ENCODE measurements at places on chromosomes 1 and 21.

DNA sequence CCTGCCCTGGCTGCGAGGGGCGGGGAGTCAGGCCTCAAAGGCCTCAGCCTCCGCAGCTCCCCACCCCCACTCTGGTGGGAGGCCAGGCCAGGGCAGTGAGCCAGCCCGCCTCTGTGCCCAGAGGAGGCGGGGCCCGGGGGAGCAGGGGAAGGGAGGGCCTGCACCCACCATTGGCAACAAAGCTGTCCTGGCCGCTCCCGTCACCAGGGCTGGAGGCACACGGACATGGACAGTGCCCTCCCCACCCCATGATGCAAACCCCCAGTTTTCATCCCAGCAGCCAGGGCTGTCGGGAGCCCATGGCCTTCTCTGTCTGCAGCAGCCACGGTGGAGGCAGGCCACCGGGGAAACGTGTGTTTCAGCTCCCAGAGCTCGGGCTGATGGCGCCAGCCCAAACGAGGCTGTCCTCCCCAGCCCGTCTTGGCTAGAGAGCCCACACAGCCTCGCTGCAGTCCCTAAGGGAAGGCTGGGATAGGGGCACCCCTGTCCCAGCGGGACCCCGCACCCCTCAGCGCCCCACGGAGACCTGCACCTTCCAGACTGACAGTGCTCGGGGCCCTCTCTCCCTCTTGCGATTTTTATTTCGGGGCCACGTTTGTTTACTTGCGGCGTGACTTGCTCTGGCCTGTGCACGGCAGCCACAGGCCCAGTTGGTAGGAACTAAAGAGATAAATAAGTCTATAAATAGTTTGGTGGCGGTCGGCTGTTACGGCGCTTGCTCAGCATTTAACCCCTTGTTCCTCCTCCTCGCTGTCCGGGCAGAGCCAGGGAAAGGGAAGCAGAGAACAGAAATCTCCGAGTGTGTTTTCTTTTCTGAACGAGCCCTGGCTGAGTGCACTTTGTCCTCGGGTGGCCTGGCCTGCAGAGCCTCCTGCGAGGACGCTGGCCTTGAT, 101.8 kb downstream of the PRDM16 start:
- DNase-seq = no peak

DNA sequence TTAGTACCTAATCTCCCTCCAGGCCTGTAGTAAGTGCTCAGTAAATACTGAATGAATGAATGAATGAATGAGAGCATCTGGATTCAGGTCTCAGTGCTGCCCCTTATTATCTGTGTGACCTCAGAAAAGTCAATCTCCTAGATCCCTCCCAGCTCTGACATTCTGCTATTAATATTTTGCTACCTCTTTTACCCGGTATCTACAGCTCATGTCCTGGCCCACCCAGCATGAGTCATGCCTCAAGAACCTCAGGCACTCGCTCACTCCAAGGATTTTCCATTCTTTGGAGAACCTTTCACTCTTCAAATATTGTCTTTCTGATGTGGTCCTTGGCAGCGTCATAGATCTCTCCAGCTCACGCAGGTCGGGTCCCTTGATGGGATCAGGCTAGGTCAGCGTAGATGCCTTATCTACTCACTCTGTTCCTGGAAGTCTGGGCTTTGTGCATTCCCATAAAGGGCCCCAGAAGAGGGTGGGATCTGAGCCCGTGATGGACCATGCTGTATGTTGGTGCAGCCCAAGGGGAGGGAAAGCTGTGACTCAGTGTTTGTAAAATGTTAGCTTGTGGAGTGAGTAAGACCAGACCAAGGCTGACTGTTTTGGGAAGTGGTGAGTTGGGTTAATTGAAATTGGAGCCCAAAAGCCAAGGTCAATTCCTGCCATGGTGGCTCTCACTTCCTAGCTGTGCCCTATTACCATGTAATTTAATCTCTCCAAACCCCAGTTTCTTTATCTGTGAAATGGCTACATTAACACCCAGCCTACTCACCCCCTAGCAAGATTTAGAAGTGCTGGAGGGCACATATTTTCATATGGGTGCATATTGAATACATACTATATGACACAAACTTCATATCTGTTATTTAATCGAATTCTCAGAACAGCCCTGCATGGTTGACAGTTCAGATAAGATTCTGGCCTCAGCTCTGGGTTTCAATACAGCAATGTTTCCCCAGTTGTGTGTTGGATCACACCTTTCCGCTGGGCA, 214.1 kb upstream of the USP24 start:
- DNase-seq = no peak

GRCh38 chr1:70874818-70875217, 172.8 kb downstream of the PTGER3 start:
- no peak for DNase-seq

GRCh38 chr1:193569096-193569982, 382.9 kb upstream of the B3GALT2 start:
- no peak for DNase-seq

DNA sequence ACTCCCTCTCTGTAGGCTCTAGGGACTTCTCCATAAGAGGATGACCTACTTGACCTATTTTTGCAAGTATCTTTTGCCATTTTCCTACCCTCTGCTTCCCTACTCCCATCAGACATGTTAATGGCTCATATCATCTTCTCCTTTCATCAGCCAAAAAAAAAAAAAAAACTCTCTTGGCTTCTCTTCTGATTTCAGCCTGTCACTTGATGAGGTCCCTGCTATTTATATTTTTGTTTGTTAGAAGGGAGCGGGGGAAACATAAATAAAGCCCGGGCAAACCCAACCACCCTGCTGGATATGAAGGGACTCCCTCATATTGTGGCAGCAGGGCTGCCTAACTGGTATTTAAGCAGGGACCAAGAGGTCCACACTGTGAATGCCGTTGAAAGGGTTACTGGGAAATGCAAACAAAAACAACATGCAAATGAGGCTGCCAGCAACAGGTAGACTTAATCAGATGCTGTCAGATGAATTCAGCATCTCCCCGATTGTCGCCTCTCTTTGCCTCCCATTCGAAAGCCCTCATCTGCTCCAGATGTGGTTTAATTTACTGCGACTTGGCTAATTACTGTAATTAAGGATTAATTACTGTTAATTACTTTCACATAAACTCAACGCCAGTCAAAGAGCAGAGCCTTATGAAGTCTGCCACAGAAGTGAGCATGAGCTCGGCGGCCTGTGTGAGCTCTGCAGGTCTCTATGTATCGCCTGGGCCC, 172.3 kb downstream of the PBX1 start:
- no peak for DNase-seq

DNA sequence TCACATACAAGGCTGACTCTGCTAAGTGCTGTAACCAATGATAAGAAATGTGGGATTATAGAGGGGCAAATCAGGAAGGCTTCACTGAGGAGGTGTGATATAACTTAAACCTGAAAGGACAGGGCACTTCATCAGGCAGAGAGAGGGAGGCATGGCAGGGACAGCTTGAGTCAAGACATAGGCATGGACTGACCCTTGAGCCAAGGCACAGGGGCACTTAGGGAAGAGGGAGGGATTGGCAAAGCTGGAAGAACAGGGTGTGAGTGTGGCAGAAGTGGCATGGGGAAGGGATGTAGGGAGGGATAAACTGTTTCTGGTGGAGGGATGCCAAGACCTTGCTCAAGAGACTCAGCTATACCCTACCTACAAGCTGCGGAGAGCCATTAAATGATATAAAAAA, 81.3 kb downstream of the PLXNA2 start:
- no peak for DNase-seq

DNA sequence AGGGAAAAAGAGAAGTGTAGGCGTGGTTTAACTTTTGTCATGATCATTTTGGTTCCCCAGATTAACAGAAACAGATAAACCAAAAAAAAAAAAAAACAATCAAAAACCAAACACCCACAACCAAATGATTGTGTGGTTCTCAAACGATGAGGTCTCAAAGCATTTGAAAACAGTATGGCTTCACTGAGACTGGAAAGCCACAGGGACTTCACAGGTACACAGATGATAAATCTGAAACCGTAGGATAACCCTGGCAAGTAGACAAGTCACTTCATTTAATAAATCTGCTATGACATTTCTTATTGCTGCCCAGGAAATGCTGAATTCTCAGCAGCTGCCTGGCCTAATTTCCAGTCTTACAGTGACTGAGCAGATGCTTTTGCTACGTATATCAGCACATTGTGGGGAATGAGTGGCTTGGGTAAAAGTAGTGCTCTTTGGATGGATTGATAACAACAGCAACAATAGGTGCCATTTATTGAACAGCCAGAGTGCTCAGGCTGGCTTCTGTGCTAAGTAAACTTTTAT, 6.1 kb downstream of the ST6GALNAC3 start:
- DNase-seq = no peak

DNA sequence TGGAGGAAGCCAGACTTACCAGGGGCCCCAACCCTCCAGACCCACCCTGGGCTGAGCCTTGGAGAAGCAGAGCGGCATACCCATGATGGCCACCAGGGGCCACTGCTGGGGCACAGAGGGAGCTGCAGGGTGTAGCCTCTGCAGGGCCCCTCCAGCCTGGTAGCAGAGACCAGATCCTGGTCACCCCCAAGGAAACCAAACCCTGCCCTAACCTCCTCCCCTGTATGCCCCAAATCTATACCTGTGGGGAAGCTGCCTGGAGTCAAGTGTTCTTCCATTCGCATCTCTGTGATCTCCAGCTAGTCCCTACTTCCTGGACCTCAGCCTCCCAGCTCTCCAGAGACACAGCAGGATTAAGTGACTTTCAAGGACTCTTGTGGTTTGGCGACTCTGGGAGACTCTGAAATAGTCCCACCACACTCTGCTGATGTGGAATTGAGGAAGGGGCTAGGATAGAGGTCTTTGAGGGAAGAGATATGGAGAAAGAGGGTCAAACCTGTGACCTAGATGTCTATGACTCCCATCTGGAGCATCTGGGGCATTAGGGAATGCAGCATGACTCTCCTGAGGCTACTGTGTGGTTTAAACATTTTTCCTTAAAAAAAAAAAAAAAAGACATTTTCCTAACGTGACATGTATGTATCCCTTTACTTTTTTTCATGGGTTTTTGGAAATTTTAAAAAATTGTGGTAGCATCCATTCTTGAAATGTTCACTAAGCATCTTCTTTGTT, 119.2 kb upstream of the IPO9 start:
- peak; percentile 39 for DNase-seq

GRCh38 chr1:157286646-157287420, 148.6 kb upstream of the ETV3 start:
- no peak for DNase-seq

GRCh38 chr1:241579434-241579833, 47.3 kb downstream of the KMO start:
- no peak for DNase-seq

GRCh38 chr1:233327651-233328141, at the start of gene MAP3K21:
MAP3K21 (plus strand) TSS chr1:233327724; CDS start chr1:233328029, 305 bp downstream.
- DNase-seq = no peak

GRCh38 chr1:61504852-61505390, 220.0 kb downstream of the TM2D1 start:
- DNase-seq = no peak

DNA sequence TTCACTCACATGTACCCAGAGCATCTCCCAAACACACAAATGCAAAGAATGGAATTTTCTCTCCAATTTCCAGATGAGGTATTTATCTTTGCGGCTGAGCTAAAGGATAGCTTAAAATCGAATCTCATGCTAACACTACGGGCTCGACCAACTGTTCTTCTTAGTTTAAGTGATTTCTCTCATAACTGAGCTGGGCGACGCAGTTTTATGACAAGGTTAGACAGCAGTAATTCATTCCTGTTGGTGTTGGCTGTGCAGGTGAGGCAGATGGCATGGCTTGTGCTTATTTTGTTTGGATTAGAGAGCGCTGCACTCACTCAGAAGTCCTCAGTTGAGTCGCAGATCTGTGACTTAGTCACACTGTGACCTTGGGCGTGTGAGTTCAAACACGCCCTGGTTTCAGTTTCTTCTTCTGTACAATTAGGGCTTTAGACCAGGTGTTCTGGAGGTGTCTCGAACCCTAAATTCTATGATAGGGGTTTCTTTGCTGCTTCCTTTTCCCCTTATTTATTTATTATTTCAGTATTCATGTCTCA, 41.5 kb upstream of the MRPS6 start:
- no peak for DNase-seq

DNA sequence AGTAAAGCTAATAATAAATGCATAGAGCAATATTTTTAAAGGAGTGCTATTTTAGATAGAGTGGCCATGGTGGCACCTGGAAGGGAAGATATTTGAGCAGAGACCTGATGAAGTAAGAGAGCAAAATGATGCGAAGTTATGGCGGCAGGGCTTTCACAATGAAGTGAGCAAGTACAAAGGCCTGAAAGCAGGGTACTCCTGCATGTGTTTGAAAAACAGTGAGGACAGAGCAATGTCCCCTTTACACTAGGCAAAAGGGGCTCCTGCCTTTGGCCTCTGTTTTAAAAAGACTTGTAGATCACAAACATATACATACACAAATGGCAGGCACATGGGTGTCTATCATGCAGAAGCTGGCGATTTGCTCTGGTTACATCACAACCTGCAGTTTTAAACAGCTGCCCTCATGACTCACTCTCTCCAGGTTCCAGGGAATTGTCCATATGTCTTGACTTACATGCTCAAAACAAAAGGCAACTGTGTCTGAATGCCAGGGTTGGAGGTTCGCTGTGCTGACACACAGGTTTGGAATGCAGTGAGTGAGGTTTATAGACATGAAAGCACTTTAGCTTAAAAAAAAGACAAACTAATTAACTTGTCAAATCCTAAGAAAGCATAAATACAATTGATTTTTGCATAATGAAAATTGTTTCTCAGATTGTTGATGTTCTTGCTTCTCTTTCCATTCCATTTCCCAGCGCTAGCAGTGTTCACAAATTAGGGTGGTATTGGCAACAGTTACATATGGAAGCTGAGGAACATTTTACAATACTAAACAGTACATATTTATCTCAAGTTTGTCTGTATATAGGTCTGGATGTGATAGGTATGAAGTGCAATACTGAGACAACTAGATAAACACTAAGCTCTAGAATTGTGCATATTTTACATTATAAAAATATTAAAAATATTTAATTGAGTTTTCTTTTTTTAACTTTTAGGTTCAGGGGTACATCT, 313.9 kb downstream of the BARHL2 start:
- no peak for DNase-seq

DNA sequence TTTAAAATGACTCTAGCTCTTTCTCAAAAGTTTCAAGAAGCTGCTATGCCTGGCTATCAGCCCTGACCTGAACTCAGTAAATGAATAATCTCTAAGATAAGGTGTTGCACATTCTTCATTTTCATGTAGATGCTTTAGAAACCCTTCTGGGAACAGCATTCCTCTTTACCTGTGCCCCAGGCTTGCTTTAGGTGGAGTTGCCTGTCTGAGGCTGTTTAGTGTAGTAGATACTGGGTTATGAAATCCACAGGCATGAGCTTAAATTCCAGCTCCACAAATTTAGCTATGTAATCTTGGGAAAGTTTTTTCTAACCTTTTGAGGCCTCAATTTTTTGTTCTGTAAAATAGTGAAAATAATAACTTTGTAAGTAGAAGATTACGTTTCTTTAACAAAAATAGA, 41.6 kb downstream of the ATP6V1G3 start:
- no peak for DNase-seq

- peak; percentile 46 for DNase-seq
Measured at GRCh38 chr1:923131-923990, at the start of gene SAMD11. SAMD11 (plus strand) TSS chr1:923923; CDS start chr1:924432, 509 bp downstream.

- no peak for DNase-seq
Measured at GRCh38 chr1:109639063-109639840, 16.6 kb upstream of the GSTM4 start.

All from activated CD4-positive, alpha-beta T cell treated with anti-CD3 and anti-CD28 coated beads for 1 hour (primary cell).